Adipocyte (in vitro differentiated cells): ENCODE measurements at places on chromosomes 2 and 18.

DNA sequence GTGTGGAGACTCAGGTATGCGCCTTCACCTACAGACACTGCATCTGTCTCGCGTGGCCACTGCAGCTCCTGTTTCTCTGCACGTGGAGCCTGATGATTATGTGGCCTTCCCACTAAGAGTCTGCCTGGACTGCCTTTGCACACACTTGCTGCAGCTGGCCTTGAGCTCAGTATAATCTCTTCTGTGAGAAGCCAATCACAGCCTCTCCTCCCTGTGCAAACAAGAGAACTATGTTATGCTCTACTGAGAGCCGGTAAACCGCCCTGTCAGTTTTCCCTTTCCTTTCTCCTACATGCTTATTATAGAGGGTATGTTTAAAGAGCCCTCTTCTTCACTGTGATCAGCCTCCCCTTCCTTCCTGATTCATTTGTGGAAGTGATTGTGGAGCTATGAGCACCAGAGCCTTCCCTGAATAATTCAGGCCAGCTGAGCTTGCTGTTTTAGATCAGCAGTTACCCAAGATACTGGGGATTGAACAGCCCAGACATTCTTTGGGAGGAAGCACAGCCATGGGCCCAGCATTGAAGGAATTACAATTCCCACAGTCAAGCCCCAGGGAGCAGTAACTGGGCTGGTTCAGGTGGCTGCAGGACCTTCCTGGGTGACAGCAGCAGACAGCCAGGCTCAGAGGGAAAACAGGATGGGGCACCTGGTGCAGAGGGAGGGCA is 3.7 kb upstream of the TGFA start:
- DNase-seq: no peak

DNA sequence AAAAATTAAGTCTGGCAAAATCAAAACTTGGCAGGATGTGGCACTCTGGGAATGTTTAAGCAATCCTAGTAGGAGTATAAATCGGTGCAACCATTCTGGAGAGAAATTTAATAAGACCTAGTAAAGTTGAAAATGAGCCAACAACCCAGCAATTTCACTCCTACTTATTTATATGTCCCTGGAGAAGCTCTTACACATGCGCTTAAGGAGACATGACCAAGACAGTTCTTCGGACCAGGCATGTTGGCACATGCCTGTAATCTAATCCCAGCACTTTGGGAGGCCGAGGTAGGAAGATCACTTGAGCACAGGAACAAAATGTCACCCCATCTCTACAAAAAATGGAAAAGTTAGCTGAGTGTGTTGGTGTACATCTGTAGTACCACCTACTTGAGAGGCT is 374.6 kb upstream of the LYPD1 start:
- DNase-seq: no peak

DNA sequence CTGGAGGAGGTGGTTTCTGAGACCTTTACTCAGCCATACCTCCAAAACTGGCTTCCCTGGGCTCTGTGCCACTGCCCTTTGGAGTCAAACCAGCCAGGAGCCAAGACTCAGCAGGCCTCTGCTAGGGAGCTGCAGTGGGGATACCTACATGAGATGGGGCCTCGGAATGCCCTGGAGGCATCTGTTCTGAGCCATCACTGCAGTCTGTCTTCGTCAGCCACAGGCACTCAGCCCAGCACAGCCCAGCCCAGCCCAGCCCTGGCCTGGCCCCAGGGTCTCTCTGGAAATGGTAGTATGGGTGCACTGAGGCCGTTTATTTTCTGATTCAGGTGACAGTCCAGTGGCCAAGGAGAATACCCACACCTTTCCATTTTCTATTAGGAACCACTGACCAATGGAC is 209.8 kb downstream of the CELF4 start:
- DNase-seq: no peak

DNA sequence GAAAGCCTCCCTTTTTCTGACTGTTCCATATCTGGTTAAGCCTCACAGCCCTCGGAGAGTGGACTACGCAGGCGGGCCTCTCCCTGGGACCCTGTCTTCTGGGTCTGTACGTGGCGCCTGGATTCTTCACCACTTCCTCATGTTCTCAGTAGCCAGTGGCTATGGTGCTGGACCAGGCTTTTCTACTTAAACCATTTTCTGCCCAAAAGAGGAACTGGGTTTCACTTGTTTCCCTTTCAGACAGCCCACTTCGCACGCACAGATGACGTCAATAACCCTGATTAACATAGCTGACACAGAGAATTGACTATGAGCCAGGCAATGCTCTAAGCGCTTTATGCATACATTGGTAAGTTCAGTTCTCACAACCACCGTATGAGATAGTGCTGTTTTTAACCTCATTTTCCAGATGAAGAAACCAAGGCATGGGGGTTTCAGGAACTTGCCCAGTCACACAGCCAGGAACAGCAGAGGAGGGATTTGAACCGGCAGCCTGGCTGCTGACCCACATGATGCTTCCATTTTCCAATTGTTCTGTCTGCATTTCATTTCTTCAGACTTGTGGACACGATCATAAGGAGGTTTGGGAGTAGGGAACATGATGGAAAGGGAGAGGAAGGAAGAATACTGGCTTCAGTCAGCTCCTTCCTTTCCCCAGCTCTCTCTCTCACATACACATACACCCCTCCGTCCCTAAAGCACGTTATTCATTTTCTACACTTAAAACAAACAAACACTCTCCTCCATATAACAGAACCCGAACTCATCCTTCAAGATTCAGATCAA is 41.7 kb downstream of the MYOM1 start:
- no peak for DNase-seq

DNA sequence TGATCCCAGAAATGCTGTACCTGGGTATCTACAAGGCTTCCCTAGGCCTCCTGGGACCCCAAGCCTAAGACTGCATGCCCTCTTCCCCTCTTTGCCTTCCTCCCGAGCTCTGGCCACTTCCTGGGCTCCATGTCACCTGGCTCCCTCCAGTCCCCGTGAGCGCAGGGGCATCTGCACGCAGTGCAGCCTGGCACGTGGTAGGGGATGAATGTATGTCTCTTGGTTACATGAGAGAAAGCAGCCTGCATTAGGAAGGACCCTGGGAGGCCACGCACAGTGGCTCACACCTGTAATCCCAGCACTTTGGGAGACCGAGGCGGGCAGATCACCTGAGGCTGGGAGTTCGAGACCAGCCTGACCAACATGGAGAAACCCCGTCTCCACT is 15.8 kb downstream of the PASK start:
- no peak for DNase-seq

DNA sequence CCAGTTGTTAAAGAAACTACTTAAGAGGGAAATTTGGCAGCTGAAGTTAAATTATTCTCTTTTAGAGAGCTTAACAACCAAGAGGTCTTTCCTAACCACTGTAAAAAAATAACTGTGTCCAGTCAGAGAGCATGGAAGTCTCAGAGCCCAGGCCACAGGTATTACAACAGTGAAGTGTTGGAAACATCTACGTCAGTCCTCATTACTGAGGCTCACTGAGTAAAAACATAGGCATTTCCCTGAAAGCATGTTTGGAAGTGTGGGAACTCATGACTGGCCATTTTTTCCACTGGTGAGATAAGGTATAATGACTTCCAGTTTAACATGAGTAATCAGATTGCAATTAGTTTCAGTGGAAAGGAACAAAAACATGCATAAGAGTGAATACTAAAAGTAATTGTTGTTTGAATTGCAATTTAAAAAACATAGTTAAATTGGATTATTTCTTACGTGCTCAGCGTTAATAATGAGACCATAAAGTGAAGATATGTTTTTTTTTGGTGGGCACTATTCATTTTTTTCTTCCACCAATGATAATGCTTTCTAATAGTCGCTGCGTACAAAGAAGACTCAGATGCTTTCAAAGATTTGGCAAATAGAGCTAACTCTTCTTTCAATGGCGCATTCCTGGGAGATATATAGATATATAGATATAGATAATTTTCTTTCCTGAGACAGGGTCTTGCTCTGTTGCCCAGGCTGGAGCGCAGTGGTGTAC is 60.8 kb downstream of the EFEMP1 start:
- DNase-seq: peak; percentile 98

DNA sequence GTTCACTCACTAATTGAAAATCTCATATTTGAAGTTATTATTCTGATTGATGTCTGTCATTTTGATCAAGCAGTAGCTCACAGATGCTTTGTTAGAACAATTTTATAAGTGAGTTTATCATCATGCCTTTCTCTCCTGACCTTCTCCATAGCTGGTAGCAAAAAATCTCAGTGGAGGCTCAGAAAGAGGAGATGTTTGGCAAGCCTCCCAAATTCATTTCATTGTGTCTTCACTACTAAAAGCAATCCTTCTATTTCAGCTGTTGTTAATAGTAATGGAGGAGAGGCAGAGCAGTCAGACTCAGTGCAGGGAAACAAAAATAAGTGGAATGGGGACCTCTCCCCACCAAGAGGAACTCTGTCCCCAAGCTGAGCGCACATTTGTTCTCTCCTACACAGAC is 2127.8 kb upstream of the CELF4 start:
- peak; percentile 4 for DNase-seq

- no peak for DNase-seq
These were observed 112.1 kb downstream of the PLB1 start for GRCh38 chr2:28607730-28608499.

DNA sequence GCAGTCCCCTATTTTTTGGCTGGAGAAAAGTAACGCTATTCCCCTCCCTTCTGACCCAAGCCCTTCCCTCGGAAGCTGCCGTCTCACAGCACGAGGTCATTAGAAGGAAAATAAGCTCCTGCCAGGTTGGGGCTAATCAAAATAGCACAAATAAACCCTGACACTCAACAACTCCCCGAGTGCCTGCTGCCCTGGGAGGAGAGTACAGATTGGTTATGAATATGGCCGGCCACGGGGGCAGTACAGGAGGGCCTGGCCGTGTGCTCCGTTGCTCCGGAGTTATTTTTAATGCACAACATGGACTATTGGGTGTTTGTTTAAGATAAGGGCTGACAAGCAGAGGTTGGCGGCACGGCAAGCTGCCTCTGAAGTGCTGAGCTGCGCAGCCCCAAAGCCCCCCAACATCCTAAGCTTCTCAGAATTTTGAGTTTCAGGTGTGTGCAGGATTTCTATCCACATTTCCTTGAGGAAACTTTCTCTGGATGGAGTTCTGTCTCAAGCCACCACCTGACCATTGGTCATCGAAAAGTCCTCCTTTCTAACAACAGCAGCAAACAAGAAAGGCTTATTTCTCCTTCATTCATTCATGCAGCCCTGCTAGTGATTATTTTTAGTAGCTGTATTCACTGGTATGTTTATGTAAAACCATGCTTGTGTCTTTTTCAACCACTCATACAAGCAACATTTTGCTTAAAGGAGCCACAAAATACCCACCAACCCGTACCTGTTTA is 58.7 kb downstream of the PAX3 start:
- no peak for DNase-seq

GRCh38 chr18:14970027-14970426 is 222.1 kb downstream of the ANKRD30B start:
- DNase-seq: peak; percentile 0

GRCh38 chr2:156321243-156321904 is 11.1 kb downstream of the NR4A2 start:
- DNase-seq: peak; percentile 71

- no peak for DNase-seq
These were observed 63.2 kb upstream of the RFX8 start for GRCh38 chr2:101538076-101538475.

DNA sequence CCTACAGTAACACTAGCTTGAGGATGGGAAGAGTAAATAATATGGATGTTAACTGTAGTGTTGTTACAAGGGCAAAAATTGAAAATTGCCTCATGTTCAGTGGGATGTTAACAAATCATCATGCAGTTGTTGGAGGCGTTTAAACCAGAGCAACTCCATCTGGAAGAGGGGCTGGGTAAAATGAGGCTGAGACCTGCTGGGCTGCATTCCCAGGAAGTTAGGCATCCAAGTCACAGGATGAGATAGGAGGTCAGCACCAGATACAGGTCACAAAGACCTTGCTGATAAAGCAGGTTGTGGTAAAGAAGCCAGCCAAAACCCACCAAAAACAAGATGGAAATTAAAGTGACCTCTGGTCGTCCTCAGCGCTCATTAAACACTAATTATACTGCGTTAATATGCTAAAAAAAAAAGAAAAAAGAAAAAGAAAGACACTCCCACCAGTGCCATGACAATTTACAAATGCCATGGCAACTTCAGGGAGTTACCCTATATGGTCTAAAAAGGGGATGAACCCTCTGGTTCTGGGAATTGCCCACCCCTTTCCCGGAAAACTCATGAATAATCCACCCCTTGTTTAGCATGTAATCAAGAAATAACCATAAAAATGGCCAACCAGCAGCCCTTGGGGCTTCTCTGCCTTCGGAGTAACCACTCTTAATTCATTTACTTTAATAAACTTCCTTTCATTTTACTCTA is 101.4 kb downstream of the MYO5B start:
- no peak for DNase-seq

- DNase-seq: no peak
These were observed 28.0 kb downstream of the MRO start for GRCh38 chr18:50791599-50792438.

DNA sequence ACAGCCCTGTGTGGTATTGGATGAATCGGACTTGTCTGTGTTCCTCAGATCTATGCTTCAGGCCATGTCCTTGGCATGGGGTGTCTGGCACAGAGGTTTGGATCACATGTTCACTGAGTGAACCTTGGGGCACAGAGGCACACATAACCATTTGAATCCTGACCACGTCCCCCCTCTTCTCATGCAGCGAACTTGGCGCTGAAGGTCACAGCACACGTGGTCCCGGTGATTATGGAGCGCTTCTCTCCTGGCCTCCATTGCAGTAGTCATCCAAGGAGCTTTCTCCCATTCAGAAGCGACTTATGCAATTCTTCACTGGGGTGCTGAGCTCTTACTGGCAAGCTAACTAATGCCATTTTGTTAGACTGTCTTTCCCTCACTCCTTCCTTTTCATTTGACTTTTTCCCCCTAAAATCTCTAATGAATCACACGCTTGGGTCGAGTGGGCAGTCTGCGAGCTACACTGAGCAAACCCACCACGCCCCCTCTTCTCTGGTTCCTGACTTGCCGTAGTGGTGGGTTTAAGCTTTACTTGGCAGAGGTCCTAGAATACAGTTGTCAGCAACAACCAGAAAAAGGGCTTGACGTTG is 59.4 kb downstream of the KCNG2 start:
- peak; percentile 37 for DNase-seq

- no peak for DNase-seq
These were observed 112.9 kb downstream of the PLB1 start for GRCh38 chr2:28608500-28609424.

- DNase-seq: peak; percentile 23
These were observed 25.4 kb downstream of the PDCL3 start for GRCh38 chr2:100588071-100588786.

DNA sequence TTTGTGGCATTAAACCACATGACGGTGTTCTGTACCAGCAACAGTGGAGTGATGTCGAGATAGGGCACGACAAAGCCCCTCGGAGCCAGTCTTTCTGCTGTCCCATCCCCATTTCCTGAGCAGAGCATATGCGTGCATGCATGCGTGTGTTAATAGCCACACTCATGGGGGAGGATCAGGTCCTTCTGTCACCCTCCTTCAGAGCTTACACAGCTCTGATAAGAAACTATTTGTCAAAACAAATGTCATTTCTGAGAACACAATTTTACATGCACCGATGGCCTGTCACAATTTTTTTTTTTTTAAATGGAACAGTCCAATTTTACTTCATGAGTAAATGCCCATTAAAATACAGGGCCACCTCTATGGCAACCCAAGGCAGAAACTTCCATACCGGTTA is 95.9 kb upstream of the ZBTB14 start:
- no peak for DNase-seq
